ENCODE measurements at places on chromosomes 4 and X.

GRCh38 chr4:35516102-35516501 is 728.2 kb downstream of the ARAP2 start:
- ATAC-seq, result no peak

DNA sequence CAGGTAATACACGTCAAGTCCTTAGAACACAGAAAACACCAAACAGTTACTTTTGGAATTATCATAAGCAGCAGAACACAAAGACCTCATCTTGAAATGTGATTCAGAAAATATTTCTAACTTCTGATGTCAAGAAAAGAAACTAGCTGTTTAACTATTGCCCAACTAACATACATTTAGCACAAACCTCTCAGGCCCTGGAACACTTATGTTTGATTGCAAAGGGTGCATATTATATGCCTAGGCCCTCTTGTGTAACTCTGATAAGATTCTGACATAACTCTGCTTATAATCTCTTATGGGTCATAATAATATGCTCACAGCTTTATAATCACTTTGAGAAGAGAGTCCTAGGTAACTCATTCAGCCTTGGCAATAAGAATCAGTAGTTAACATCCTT is 62.6 kb downstream of the TBC1D9 start:
- ATAC-seq, result no peak

GRCh38 chr4:8284391-8284790 is 14.8 kb downstream of the HTRA3 start:
- ATAC-seq, result no peak

GRCh38 chr4:32010221-32010620 is 1290.1 kb downstream of the PCDH7 start:
- ATAC-seq, result no peak

DNA sequence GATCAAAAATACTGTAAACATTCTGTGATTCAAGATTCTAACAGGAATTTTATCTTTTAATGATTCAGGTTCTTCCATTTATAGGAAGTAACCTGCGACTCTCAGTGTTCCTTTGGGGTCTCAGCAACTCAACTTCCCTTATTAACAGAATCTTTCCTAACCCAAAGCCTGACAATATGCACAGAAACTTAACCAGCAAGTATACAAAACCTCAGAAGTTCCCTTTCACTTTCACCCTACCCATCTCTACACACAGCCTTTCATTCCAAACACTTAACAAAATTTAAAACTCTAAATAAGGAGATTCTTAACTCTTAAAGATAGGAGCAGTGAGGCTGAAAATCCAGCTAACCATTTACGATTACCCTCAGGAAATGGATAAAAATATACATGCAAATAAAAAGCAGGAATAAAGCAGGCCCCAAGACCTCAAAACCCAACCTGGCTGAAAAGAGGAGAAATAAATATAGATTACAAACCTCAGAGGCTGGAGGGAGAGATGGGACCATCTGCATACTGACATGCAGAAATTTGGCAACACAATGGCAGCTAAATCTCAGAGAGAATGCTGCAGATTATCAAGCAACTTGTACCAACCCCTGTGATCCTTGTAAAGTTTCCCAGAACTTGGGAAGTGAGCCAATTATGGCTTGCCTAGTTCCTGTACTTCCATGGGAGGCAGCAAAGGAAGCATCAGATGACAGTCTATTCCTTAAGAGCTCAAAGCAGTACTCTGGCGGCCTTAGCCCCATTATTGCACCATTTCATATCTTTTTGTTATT is 101.0 kb downstream of the ATP11C start:
- ATAC-seq, result no peak

GRCh38 chr4:77599378-77599777 is 6.2 kb upstream of the CXCL13 start:
- ATAC-seq, result no peak

DNA sequence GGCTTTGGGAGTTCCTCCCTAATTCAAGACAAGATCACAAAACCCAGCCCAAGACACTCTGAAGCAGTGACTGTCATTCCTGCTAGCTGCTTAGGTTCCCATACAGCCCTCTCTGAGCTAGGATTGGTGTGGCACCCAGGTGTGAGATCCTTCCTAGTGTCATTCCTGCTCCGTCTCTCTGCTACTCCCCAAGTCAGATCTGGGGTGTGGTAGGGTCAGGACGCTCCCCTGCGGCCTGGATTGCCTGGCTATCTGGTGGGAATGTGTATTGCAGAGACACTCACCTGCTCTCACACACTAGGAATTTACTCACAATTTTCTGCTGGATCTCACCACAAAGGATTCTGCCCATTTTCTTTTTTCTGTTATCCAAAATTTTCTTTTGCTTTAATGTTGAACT is 560.8 kb upstream of the ATOH1 start:
- peak; percentile 48 for ATAC-seq

DNA sequence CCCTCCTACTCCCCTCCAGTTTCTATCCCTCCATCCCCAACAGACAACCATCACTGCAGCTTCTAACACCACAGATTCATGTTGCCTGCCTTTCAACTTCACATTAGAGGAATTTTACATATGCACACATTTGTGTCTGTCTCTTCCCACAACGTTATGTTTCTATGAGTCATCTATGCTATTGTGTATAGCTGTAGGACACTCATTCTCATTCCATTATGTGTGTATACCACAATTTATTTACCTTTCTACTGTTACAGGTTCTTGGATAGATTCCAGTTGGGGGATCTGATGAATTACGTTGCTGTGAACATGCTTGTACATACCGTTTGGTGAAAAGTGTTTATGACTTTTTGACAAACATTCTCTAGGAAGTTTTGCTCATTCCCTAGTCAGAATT is 58.8 kb upstream of the TRPC3 start:
- ATAC-seq, result no peak

- no peak for ATAC-seq
Observed at GRCh38 chr4:123667496-123667895, 270.9 kb downstream of the SPRY1 start.

DNA sequence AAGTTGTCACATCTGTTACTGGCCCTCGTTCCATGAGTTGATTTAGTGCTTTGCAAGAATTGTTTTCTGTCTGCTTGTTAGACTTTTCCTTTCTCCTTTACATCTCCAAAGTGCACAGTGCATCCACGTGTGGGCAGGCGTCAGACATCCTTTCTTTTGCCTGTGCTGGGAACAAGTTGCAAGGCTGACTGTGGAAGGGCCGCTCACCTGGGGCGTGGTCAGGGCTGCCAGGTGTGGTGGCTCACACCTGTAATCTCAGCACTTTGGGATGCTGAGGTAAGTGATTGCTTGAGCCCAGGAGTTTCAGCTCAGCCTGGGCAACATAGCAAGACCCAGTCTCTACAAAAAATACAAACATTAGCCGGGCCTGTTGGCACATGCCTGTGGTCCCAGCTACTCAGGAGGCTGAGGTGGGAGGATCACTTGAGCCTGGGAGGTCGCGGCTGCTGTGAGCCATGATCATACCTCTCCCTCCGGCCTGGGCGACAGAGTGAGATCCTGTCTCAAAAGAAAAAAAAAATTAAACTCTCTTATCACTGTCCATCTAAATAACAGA is 46.2 kb downstream of the RGS12 start:
- ATAC-seq, result no peak

GRCh38 chr4:1376391-1376840 is 29.4 kb downstream of the UVSSA start:
- no peak for ATAC-seq

- ATAC-seq, result no peak
Observed at GRCh38 chrX:96314985-96315384, 369.7 kb upstream of the DIAPH2 start.

DNA sequence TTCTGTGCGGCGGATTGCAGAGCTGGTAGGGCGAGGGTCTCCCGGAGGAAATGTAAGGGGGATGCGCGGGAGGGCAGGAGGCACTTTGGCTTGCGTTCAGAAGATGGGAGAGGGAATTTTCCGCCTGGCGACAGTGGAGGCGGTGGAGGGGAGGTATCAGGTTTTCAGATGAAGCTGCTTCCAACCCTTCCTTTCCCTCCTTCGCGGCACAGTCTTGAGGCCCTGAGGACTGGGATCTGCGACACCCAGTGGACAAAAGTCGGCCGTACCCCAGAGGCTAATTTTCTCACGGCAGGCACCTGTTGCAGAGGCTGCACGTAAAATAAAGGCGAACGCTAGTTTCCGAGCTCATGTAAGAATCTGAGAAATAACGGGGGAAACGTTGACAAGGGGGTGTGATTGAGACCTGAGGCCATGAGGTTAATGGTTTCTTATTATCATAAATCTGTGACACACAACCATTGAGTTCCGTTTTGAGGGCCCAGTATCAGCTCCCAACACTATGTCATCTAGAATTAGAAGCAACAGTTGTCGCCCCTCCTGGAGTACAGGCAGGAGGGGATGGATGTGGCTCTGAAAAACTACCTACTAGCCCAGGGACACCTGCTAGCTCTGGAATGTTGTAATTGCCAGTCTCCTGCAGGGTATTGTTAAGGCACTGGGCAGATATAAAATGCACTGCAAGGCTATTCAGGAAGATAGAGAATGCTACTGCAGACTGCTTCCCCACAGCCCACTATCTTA is 1.1 kb downstream of the ZCCHC18 start:
- ATAC-seq, result peak; percentile 80

DNA sequence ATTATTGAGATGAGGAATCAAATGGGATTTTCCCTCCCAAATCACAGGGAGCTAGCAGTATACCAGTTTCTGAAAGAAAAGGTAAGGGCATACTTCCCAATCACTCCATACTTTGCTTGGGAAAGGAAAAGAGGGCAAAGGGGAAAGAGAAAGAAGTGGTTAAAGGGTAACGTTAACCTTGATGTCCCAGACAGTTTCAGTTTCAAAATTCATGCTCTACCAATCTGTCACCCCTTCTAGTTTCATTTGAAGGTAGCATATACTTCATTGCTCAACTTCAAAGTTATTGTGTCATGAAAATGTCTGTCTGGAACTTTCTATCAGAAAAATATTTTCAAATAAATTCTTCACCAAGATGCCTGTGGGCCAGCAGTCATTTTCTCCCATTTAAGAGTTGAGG is 16.0 kb downstream of the TNMD start:
- no peak for ATAC-seq

- no peak for ATAC-seq
Observed at GRCh38 chr4:37967736-37968135, 7.5 kb downstream of the PTTG2 start.

DNA sequence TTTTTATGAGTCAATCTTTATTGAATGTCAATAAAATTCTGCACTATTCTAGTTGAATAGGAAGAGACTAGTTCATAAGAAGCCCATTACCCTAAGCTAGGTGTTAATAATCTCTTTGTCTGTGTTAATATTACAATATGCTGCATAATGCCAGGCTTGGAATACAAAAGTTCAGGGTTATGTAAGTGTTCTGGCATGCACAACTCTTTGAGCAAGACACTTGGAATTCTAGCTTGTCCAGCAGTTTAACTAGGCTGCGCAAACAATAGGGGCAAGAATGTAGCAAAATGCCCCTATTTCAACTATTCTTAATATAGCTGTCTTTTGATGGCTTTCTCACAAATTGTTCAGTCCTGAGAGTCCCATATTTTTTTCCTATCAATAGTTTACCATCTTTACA is 31.3 kb upstream of the ETNPPL start:
- ATAC-seq, result no peak

GRCh38 chrX:7024850-7025249 is 122.7 kb upstream of the STS start:
- ATAC-seq, result no peak

DNA sequence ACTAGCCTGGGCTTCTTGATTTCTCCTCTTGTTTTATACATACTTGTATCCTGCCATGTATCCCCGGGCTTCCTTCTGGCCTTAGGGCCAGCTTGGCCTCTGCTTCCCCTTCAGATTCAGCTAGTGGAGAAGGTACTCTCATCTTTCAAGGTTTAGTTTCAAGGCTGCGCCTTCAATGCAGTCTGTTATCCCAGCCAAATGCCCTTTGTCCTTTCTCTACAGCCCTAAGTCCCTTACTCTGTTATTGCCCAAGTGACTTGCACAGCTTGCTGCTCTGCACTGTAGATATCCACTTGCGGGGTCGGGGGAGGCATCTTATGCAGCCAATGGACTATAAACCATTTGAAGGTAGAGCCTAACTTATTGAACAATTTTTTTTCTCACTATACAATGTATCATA is 357.5 kb downstream of the PPP1R2C start:
- no peak for ATAC-seq

GRCh38 chrX:71623714-71624113 is 5.4 kb upstream of the CXCR3 start:
- no peak for ATAC-seq

GRCh38 chr4:27412613-27413012 is 552.0 kb downstream of the STIM2 start:
- ATAC-seq, result no peak

- peak; percentile 50 for ATAC-seq
Observed at GRCh38 chr4:111959222-111959621, 186.0 kb upstream of the FAM241A start.

DNA sequence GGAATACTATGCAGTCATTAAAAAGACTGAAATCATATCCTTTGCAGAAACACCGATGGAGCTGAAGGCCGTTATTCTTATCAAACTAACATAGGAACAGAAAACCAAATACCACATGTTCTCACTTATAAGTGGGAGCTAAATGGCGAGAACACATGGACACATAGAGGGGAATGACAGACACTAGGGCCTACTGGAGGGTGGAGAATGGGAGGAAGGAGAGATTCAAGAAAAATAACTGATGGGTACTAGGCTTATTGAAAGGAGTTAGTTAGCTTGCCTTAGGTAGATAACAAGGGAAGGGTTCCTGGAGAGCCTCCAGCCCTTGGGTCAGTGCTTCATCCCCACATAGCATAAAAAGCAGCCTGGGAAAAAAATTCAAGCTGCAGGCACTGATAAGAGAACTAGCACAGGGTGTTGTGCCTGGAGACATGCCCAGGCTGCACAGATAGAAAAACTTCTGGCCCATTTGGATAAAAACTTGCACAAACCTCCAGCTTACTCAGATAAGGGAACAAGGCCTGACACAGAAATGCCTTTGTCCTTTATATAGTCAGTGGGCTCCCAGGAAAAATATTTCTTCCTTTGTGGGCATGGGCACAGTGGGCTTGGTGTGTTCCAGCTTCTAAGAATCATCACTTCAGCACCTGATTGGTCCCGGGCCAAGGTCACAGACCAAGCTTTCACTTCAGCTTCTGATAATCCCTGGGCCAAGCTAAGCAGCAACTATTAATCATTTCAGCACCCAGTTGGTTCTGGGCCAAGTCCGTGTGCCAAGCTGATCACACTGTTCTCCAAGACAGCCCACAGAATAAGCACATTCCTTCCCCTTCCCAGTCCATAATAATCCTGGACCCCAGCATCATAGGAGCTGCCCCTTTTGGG is 23.1 kb upstream of the PWWP3B start:
- ATAC-seq, result no peak

Data from stimulated activated memory B cell treated with anti-CD40 and anti-IgM and Interleukin-4, amounts not matched to agents 10 μg/mL and 1 μg/mL and 100 μg/mL, for 72 hours (primary cell).